NCI-H226 (cell line): ENCODE measurements at places on chromosomes 6 and 20.

DNA sequence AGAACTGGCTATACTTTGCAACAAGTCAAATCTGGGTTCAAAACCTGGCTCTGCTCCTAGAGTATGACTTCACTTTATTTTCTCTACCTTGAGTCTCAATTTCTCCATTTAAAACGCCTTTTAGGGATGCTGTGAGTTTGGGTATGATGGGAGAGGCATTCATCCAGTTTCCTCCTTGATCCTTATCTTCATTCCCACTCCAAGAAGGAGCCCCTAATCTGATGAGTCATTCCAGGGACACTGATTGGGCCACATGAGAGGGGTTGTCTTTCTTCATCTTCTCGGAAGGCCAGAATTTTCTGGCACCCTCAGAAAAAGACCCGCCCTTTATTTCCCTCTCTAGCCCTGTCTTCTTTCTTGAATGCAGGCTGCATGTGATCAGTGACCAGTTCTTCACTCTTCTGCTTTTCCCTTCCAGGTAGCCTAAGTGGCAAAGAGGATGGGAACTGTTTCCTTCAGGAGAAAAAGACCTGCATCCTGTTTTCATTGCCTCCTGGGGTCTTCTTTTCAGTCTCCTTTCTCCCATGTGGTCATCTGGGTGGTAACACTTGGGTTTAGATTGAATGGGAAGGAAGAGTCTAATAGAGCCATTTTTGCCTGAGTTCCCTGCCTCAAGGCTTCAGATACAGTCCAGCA is 32.1 kb upstream of the PNRC1 start:
- DNase-seq = no peak

GRCh38 chr20:62815066-62815991 is 1.5 kb upstream of the COL9A3 start:
- DNase-seq = peak; percentile 78

DNA sequence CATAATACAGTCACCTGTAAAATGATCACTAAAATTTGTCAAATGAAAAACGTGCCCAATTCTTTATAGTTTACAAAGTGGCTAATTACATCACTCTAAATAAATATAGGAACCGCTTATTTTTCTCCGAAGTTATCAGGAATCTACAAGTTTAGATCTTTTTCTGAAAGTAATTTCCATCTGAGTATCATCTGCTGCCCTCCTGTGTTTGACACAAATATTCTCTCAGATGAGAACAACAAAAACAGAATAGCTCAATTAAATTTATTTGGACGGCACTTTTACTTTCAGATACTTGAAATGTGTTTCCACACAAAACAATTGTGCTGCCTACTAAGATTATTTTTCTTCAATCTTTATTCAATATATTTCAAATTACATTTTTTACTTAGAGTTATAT is 5.0 kb downstream of the SF3B5 start:
- DNase-seq = no peak

GRCh38 chr6:39876826-39877225 is 57.4 kb downstream of the MOCS1 start:
- DNase-seq = no peak
